ENCODE measurements at places on chromosomes 12 and 14.
A peak's percentile ranks its signal among the peaks of the same experiment; 100 is the strongest.

- DNase-seq = peak; percentile 80
Measured at GRCh38 chr12:103928682-103929045, 1.5 kb upstream of the HSP90B1 start.

DNA sequence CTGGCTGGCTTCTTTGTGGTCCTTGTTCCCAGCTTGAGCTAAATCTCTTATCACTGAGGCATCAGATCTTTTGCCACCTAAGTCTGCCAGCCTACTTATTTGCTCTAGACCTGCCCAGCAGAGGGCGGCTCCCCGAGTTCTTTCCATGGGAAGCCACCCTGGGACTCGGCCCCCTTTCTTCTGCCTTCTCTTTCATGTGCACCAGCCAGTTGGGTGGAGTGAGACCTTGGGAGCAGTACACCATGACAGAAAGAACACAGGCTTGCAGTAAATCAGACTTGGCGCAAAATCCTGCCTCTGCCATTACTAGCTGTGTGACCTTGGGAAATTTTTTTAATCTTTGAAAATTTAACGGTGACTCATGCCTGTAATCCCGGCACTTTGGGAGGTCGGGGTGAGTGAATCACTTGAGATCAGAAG, 7.4 kb downstream of the SMAGP start:
- DNase-seq = no peak

DNA sequence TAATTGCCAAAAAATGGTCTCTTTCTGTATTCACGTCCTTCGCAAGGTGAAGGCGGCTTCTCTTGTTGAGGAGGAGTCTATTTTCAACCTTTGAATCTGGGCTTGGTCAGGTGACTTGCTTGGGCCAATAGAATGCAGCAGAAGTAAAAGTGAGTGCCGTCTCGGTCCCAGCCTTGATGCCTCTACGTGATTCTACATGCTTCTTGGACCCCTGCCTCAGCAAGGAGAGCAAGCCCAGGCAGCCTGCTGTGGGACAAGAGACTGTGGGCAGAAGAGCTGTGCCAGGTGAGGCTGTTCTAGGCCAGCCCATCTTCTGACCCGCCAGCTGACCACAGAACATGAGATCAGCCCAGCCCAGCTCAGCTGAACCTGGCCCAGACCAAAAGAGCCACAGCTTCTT, 39.1 kb upstream of the CCDC63 start:
- no peak for DNase-seq

- DNase-seq = no peak
Measured at GRCh38 chr12:109795023-109795422, 38.2 kb downstream of the TRPV4 start.

DNA sequence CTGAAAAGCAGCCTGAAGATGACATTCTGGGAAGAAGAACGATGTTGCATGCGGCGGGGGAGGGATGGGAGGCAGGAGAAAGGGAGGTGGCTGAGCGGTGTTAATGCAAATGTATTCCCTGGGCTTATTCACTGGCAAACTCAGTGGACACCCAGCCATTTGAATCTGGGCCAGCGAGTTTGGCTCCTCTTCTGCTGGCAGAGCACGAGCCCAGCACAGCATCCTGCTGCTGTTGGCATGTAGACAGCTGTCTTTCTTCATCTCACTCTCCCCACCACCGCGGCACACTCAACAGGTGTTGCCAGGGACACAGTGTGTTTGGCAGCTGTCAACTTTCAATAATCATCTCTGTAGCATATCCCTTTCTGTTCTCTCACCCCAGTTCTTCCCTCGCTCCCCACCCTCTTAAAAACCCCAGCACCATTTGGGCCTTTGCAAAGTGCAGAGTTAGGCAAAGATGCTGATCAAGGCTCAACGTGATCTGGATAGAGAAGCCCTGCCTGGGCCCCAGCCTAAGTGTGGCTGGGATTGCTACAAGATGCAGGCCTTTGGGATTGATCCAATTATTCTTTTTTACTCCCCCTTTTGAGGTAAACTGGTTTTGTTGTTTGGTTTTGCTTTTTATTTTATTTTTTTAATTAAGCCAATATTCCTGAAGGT, 131.9 kb downstream of the EXOC5 start:
- DNase-seq = no peak

DNA sequence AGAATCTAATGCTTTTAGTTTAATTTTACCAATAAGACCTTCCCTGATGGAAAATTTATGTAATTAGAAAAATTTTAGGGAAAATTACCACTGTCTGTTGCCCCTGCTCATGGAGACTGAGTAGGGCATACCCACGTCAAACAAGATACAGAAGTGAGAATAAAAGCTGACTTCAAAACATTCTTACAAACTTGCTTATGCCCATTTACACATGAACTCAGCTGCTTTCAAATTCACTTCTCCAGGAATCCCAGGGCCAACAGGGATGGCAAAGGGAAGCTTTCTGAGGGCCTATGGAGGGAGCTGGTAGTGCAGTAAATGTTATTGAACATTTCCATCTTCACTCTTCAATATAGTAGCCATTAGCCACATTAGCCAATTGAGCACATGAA, 4.8 kb upstream of the NINJ2 start:
- no peak for DNase-seq

- no peak for DNase-seq
Measured at GRCh38 chr14:54116972-54117371, 160.3 kb upstream of the BMP4 start.

DNA sequence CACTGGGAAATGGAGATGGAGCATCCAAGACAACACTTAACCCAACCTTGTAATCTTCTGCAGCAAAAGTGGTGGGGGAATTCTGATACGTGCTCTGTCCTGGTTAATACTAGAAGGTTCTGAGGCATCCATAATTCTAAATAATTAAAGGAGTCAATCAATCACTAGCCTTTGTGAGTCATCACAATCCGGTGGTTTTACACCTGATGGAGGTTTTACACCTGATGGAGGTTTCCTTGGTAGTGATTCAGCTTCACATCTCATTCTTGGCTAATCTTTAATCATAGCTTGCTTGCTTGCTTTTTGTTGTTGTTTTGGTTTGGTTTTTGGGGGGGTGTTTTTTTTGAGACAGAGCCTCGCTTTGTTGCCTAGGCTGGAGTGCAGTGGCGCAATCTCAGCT, 343.4 kb downstream of the DPF3 start:
- no peak for DNase-seq

DNA sequence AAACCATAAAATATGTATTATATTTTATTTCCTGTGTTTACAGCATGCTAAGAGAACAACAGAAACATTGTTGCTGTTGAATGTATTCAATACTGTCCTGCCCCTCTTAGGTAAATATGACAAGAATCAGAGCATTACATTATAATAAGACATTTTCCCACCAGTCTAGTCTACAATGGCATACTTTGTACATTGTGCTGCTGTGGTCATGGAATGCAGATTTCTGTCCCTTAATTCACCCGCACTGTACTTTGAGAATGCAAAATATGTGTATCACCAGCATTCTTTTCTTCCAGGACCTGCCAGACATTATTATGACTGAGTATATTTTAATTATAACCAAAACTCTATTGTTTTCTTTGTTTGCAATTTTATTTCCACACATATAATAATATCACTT, 16.5 kb upstream of the OR10AD1 start:
- DNase-seq = no peak

DNA sequence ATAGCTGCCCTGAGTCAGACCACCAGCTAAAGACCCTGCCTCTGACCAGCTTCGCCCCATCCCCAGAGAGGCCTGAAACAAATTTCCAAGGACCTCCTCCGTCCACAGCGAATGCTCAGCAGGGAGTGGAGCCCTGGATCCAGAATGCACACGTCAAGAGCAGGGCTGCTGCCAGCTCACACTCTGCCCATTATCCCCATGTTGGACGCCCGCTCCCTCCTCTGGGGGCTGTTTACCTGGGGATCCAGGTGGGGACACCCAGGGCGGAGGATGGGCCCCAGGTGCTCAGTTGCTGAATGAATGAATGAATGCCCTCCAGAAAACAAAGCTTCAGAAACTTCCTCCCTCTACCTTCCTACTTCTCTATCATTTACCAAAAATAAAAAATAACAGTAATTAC, 18.1 kb downstream of the BCL11B start:
- DNase-seq = no peak

GRCh38 chr12:108730365-108731104, 783 bp downstream of the CORO1C start:
- no peak for DNase-seq

GRCh38 chr12:38175538-38175937, 141.0 kb upstream of the ALG10B start:
- DNase-seq = no peak

Measured in GM12878 (cell line).